ENCODE measurements at places on chromosomes 12 and 14.
A peak's percentile ranks its signal among the peaks of the same experiment; 100 is the strongest.

DNA sequence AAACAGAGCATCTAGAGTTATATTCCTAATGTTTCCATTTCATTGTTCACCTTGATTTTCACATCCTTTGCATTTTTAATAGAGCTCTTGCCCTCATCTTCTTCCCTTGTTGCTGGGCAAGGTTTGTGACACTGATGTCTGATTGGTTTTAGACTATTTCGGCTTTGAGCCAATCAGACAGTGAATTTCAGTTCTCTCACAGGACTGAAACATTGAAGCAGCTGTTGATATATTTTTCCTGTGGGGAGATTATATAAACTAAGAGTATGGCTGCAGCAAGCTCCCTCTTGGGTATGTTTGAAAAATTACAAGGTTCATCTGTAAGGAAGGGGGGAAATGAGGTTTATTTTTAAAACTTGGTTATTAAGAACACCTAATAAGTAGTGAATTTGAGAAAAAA, 51.2 kb downstream of the ATF7IP start:
- peak; percentile 85 for DNase-seq

- no peak for DNase-seq
Measured at GRCh38 chr14:96281486-96281885, 25.5 kb downstream of the BDKRB1 start.

GRCh38 chr12:63965936-63966605, 121.6 kb downstream of the SRGAP1 start:
- no peak for DNase-seq

DNA sequence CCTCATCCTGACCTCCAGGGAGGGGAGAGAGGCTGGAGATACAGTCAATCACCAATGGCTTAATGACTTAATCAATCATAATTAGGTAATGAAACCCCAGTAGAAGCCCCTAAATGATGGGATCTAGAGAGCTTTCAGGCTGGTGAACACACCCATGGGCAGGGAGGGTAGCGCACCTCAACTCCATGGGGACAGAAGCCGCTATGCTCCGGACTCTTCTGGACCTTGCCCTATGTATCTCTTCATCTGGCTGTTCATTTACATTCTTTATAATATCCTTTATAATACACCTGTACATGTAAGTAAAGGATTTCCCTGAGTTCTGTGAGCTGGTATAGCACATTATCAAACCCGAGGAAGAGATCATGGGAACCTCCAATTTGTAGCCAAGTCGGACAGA, 205.9 kb downstream of the STXBP6 start:
- DNase-seq: no peak

DNA sequence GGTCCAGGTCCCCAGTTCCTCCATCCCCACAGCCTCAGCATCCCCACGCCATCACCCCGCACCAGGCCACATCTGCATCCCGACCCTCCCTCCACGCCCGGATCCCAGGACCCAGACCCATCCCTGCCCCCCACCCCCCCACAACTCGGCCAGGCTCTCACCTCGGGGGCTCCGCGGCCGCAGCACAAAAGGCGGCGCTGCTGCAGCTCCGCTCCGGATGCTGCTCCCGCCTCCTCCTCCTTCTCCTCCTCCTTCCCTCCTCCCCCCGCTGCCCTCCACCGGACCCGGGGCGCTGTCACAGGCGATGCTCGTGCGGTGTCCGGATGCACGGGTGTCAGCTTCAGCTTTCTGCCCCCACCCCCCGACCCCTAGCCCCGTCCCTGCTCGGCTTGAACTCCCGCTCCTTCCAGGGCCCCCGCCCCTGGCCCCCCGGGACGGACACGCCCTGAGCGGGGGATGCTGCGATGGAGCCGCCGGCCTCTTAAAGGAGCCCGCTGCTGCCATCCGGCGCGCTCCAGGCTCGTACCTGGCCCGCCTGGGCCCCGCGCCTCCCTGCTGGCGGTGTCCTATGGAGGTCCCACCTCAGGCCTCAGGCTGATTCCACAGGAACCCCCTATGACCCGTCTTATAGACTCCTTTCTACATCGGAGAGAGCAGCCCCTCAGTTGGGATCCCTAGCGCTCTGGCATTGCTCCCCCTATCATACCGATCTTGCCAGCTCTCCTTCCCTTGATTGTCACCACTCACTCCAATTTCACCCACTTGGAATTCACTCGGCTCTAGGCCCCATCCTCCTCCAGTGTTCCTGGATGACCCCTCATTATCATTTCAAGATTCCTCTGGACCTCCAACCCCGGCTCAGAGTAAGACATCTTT, at the start of gene MAP3K12:
TSS of gene MAP3K12 (minus strand) at position 193 of the 876 bp plus-strand sequence. CDS start 12,067 bp downstream, outside the sequence.
- no peak for DNase-seq

GRCh38 chr14:68663385-68664076, 129.3 kb downstream of the ZFP36L1 start:
- DNase-seq: peak; percentile 46

DNA sequence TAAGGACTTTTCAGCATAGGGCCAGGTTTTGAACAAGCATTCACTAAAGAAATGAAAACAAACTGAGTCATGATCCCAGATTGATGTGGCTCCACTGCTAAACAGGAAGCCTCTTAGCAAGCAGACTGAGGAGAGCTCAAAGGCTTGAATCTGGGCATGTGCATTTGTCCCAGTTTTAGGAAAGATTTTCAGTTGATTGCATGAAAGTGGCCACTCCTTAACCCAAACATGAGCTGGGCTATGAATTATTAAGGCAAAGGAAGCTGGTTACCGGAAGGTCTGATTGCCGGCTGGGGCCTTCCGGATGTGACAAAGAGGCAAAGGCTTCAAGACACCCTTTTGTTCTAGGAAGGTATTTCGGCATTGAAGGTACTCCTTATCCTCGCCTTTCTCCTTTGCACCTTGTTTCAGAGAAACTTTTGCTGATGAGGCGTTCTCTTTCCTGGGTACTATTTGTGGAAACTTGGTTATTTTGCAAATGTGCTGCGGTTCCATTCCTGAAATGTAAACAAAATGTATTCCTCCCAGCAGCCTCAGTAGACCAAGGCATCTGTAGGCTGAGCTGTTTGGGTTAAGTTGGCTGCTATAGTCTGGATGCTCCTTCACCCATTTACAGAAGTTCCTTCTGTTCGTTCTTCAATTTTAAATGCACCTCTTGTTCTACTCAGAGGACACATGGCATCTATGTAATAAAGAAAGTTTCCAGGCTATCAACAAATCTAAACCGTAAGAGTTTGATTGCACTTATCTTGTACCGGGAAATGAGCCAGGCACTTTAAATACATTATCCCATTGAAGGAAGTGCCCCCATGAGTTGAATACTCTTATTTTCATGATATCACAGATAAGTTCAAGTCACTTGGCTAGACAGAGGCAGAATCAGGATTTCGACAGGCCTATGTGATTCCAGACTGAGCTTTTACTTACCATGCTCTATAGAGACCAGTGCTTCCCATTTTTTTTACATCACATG, 115.6 kb upstream of the METAP2 start:
- no peak for DNase-seq

- no peak for DNase-seq
Measured at GRCh38 chr12:38666425-38666824, 239.0 kb downstream of the CPNE8 start.

DNA sequence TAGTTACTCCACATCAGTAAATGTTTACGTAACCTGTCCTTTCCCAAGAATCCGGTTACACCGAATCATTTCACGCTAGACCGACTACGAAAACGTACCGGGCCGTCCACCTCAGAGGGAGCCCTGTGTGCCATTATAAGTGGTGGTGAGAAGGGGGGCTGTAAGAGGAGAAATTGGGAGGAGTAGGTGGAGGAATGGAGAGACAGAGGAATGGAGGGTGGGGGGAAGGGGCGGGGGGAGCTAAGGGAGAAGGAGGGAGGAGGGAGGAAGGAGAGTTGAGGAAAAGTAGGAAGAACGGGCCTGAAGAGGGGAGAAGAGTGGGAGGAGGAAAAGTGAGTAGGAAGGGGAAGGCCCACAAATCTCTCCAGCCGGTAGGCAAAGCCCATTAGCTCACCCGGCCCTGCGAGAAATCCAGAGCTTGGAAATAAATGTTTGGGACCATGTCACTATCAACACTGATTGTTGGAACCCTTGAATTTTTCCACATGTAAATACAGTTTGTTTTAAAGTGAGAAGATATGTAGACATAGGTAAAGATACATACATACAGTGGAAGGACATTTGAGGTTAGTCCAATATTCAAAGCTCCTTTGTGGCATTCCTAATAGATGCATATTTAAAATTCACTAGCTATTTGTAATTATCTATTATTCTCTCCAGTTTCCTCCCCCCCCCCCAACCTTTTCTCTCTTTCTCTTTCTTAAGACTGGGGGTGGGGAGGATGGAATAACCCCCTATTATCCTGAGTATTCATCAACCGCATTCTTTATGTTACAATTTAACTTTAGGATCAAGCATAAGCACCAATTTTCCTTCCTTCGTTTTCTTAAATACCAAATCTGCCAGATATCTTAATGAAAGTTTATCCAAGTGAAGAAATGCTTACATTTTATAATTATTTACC, 2.1 kb upstream of the FOXG1 start:
- DNase-seq: peak; percentile 52

GRCh38 chr14:95903616-95904107, 27.0 kb downstream of the TUNAR start:
- no peak for DNase-seq

DNA sequence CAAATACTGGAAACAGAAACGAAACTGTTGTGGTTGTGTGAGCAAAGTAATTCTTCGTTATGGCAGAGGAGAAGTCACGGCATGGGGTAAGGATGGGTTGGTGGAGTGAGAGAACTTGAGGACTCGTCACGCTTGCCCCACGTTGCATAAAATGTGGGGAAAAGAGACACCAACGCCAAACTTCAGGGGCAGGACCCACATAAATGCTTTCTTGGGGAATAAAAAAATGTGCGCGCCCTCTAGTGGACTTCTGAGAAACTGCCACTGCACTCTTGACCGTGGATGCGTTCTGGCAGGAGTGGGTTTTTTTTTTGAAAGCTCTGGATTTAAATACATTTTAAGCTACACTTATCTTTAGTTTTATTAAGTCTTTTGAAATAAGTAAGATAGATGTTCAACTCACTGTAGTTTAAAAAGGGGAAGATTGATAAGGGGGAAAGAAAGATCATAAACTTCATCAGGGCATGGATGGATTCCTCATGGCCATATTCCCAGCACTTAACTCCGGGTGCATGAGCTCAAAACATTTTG, 4.1 kb upstream of the IGF1 start:
- DNase-seq: peak; percentile 38

DNA sequence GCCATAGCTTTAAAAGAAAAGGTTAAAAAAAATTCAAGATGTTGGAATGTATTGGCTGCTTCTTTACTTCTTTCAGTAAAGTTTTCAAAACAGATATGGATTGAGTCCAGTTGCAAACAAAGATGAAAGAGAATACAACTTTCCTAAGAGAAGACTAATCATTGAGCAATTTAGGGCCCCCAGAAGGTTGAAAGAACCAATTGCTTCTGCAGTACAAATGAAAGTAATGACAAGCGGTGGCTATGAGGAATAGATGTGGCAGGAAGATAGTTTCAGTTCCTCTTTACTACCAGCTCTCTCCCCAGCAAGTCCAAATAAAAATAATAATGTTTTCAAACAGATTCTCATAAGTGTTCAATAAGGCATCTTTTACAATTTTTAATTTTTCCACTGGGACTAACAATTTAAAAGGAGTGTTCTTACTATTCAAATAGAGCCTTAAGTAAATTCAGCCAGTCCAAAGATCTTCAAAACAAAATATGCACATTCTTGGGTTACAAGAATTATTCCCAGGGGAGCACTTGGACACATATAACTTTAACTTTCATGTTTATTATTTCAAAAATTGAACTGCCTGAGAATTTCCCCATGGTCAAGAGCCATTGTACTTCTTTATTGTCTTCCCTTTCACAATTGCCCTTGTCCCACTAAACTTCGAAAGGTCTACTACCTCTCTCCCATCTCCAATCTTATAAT, 62.3 kb upstream of the PPP1R12A start:
- DNase-seq: no peak

DNA sequence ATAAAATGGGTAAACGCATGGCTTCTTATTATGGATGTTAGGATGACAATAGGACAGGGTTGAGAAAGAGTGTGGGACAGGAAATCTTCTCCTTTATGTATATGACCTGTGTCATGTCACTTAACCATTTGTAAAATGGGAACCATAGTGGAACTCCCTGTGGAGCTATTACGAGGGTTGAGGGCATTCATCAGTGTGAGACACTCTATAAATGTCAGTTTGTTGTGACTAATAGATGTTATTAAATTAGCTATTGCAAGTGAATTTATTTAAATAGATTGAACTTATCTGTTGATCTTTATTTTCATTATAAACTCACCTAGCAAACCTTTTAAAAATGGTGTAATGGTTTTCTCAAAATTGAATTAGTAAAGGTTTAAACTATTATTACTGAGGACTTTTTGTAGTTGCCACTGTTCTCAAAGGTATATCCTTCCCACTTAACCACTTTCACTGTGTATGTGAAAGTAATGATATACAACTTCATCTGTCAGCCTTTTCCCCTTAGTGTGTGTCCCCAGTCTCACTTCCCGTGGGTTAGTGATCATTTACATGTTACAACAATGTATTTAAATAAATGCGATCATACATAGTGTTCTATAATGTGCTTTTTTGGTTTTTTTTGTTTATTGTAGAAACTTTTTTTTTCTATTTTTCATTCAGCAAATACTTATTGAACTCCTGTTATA, 17.1 kb downstream of the HELB start:
- no peak for DNase-seq

GRCh38 chr12:58233886-58234285, 292.5 kb downstream of the ATP23 start:
- no peak for DNase-seq

- DNase-seq: no peak
Measured at GRCh38 chr12:9381619-9382018, 173.4 kb upstream of the PZP start.

DNA sequence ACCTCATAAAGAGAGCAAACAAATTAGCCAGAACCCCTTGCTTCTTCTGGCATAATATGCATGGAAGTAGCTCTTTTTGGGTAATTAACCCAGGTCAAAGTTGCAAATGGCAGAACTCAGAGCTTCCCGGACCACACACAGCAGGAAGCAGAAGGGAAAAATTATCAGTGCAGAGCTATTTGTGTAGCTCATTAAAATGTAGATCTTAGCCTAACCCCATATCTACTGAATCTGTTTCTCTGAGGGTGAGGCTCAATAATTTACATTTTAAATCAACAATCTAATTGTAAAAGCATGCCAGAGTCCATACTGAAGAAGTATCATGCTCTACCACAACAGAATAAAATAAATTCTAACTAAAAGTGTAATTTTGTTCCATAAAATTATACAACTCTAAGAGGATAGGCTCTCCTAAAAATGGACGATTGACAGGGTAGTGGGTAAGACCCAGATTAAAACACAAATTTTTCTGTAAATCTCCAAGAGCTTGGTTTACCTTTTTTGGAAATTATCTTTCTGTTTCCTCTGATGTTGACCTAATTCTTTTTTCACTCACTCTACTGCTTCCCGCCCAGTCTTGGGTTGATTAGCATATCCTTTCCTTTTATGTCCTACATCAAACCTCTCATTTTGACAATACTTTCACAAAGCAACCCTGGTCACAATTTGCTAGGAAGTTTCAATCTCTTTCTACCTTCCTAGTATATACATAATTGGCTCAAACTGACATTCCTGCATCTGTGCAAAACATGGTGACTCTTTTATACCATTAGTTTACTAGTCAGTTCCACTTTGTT, 213.3 kb upstream of the SLC16A7 start:
- no peak for DNase-seq

- DNase-seq: no peak
Measured at GRCh38 chr14:88201851-88202250, 121.2 kb downstream of the KCNK10 start.
